ENCODE measurements at places on chromosomes 4 and X. TPM values are rescaled to one million over a fixed set of nuclear protein-coding genes. Genes with fewer than 3 reads are reported as not detected.

Gene MTMR8
- total RNA-seq: 2.5 TPM

Gene MAGEA4
- total RNA-seq: not detected

Gene LRP2BP
- total RNA-seq: 2.3 TPM

Gene HOPX
- total RNA-seq: 10.0 TPM

Gene VSIG4
- not detected for total RNA-seq
